Activated T-helper 1 cell treated with anti-CD3 and anti-CD28 coated beads, Interleukin-2, amount 50 U/mL, for 16 hours (primary cell): ENCODE measurements at places on chromosomes 2 and 18.

GRCh38 chr18:69567813-69568488 lies 167.3 kb downstream of the DOK6 start:
- DNase-seq = no peak

- no peak for DNase-seq
These were observed 1.4 kb downstream of the WNT6 start for GRCh38 chr2:218860950-218861381.

DNA sequence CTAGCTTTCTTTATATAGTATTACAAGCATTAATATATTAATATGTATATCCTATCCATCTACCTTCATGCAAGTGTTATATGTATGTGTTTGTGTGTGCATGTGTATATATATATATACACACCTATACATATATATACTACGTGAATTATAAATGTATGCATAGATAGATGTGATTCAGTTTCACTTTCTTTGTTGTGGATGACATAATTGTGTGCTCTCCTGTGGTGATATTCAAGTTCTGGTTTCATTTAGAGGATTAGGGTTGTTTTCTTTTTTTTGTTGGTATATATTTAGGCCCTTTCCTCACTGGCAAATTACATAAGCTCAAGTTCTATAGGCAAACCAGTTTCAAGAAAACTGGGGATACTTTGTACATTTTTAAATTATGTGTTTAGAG lies 225.7 kb upstream of the FANCL start:
- no peak for DNase-seq

DNA sequence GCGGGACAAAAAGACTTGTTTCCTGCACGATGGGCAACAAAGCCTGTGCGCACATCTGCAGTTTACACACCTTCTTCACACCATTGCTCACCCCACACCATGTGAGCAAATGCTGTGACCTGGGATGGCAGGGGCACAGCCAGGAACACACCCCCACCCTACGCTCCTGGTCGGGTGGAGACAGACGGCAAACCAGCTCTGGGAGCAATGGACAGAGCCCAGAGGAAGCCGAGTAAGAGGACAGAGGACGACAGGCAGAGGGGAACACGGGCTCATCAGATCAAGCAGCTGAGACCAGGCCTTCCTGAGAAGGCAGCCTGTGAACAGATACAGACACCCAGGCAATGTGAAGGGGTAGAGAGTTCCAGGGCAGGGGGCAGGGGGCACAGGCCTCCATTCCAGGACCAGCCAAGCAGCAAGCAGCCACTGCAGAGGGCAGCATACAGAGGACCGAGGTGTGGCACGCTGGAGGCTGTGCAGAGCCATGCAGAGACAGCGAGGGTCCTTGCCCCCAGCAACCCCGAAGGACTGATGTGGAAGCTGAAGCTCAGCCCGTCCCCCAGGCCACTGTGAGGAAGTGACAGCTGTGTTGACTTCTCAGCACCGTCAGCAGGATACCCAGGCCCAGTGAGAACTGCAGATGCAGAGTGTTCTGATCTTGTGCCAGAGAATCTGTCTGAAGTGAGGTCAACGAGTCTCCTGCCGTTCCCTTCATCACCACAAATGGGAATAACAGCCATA lies 46.2 kb downstream of the PARD6G start:
- DNase-seq = no peak

- DNase-seq = no peak
These were observed 362.5 kb upstream of the TNP1 start for GRCh38 chr2:217222309-217222910.

GRCh38 chr18:36532394-36532793 lies 234.9 kb downstream of the FHOD3 start:
- no peak for DNase-seq

DNA sequence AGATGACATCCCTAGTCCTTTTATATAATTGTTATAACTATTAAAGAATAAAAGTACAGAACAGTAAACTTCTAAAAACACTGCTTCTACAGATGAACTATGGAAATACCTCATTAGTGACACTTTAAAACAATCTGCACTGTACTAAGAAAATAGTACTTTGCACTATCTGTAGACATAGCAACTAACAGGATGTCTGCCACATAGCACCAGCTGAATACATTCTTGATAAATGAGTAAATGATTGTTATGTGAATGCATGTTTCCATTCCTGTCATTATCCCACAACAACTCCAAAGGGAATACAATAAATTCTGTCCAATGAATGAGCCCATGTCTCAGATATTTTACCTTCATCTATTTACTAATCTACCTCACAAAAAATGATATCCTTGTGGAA lies 115.3 kb upstream of the SLC35G4 start:
- no peak for DNase-seq

- no peak for DNase-seq
These were observed 298.2 kb upstream of the HNRNPA3 start for GRCh38 chr2:176914371-176914770.

DNA sequence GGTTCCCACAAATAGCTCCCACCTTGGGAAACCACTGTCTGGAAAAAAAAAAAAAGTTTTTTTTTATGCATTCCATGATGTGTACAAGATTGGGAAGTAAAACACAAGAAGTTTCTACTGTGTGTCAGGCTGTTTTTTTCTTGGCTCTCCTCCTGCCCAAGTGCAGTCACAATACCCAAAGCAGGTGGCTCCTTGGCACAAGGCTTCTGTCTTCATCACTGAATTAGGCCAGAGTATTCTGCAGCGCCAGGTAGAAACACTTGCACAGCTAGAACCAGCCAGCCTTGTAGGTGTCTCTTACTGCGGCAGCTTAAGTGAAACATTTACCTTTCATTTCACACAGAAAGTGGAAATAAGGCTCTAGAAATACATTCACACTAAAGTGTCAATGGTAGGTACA lies 23.8 kb upstream of the MAL start:
- no peak for DNase-seq

DNA sequence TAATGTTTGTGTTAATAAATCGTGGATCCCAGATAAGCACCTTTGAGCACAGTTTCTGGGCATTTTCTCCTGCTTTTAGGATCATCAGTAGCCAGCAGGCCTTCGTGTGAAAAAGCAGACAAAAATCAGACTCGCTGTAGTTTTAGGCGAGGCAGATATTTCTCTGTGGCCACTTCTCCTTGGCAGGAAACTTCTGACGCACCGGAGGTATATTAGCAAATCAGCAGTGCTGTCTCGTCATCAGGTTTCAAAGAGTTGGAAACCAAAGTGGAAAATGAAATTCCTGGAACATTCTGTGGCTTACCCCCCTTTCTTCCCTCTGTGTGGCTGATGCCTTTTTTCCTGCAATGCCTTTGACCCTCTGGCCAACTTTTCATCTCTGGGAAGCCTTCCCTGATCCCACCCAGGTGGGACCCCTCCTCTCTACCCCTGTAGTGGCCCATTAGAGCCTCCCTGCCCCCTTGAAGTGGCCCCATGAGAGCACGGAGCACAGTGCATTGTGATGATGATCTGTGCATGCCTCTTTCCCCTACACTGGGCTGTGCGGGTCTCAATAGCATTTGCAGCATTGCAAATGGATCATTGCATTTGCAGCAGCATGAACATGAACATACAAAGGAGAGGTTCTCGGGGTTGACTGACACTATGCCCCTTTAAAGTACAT lies 93.3 kb downstream of the RNF144A start:
- no peak for DNase-seq

GRCh38 chr18:21452796-21453510 lies 147.6 kb downstream of the ESCO1 start:
- DNase-seq = no peak

- no peak for DNase-seq
These were observed 1071.9 kb upstream of the CHAC2 start for GRCh38 chr2:52695731-52696130.

DNA sequence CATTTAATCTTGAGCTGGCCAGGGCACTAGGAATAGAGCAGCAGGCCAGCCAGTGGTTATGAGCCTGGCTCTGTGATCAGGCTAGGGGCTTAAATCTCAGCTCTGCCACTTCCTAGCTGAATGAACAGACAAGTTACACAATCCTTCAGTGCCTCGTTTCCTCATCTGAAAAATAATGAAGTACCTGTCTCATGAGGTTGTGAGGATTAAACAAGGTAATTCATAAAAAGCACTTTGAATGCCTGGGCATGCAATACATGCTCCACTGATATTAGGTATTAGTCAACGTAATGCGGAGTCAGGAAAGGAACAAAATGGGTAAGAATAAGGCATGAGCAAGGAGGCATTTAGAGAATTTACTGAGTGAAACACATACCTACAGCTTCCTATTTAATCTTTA lies 100.2 kb downstream of the CCBE1 start:
- DNase-seq = no peak

DNA sequence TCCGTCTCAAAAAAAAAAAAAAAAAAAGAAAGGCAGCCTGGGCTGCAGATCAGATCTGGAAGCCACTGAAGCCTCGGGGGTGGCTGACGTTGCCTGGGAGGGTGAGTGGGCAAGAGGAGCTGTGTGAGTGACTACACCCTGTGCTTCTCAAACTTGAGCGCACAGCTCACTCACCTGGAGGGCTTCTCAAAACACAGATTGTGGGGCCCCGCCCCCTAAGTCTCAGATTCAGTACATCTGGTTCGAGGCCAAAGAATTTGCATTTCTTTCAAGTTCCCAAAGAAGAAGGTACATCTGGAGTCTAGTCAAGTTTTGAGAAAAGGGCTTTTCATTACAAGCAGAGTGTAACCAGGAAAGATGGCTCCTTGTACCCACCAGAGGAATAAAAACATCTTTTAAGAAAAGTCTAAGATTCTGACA lies 97.7 kb upstream of the CAB39 start:
- DNase-seq = no peak

DNA sequence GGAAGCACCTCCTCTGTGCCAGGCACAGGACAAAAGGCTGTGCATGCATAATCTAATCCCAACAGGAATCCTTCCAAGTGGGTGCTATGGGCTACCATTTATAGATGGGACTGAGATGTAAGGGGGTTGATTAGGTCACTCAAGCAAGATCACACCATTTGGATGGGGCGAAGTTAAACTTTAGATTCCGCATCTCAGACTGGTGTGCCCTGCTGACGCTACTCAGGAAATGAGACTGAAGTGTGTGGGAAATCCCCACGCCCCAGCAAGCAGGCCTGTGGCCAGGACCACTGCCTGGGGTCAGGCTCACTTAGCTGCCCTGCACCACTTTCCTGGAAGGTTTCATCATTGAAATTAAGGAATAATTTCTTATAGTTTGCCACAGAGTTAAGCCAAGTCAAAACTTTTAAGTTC lies 70.5 kb upstream of the PPP1CB start:
- DNase-seq = peak; percentile 46

- no peak for DNase-seq
These were observed 167.2 kb downstream of the CELF4 start for GRCh38 chr18:37398248-37398920.

- DNase-seq = no peak
These were observed 31.3 kb upstream of the RAPGEF4 start for GRCh38 chr2:172704072-172704936.

GRCh38 chr2:172457536-172457935 lies 30.1 kb downstream of the ITGA6 start:
- DNase-seq = no peak

- DNase-seq = no peak
These were observed 12.2 kb upstream of the GNAL start for GRCh38 chr18:11676867-11677266.

GRCh38 chr2:174985614-174986013 lies 19.6 kb downstream of the CHN1 start:
- no peak for DNase-seq

GRCh38 chr2:41892476-41892875 lies 155.3 kb upstream of the PKDCC start:
- DNase-seq = no peak

GRCh38 chr2:36779462-36779861 lies 83.0 kb downstream of the VIT start:
- DNase-seq = no peak

DNA sequence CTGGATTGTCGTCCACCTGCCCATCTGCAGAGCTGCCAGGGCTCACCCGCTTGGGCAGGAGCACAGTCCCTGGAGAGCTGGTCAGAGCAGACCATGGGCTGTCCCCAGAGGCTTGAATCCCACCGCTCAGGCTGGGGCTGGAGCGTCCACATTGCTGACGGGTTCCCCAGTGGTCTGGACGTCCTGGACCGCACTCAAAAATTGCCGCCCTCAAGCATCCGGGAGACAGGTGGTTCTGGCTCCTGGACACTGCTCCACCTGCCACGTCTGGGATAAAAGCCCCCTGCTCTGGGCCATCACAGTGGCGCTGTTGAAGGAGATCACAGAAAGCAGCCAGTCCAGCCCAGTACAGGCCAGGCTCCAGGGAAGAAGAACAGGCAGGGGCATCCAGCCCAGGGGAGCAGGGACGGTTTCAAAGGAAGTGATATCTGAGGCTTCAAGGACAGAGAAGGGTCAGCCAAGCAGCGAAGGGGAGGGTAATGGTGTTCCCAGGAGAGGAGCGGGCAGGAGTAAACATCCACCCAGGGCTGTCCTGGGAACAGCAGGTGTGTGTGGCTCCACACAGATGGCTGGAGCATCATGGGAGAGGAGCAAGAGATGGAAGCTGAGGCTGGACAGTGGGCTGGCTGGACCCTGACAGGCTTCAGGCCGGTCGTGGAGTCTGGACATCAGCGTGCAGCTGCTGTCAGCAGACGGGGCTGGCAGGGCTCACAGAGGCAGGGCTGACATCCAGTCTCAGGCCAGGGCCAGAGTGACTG lies 21.9 kb upstream of the ID2 start:
- no peak for DNase-seq

GRCh38 chr2:88903749-88904353 lies 212.4 kb downstream of the RPIA start:
- DNase-seq = no peak

DNA sequence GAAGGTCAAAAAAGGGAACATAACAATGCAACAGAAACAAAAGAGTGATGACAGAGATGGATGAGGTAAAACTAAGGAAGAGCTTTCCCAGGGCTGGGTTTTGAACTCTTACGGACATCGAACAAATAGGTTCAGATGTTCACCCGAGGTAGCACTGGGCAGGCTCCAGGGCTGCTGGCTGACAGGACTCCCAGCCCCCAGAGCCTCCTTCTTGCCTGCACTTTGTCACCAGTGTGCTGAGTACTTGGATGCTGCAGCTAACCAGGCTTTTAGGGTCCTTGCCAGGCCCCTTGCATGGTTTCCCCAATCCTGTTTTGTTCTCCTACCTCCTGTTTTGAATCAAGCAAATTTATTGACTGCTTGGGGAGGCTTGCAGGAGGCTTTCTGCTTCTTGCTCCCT lies 322.9 kb downstream of the DYSF start:
- no peak for DNase-seq

DNA sequence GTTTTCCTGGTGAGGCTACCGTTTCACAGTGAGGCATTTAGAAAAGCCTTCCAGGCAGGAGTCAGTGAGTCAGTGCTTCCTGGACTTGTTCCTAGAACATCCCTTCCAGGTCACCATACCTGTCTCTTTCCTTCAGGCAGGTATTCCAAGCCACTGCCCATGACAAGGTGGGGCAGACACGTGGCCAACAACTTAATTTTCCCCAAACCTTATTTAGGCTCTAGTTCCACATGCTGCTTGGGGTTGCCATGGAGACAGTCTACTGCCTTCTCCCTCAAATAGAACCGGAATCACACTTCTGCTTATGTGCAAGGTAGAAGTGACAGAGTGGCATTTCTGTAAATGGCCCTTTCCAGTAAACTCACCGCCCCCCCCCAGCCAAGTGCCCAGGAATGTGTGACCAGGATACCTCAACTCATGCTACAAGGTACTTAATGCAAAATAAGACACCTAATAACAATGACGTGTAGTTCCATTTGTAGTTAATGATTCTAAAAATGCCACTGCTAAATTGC lies 258.3 kb downstream of the PRKCE start:
- DNase-seq = no peak
